Uterus (tissue), 4 donors: ENCODE measurements at places on chromosomes 5 and 9. TPM values are rescaled to one million over a fixed set of nuclear protein-coding genes. Genes with fewer than 3 reads are reported as not detected.

Gene SPATA9
- 0.34 TPM for total RNA-seq

Gene DMRT3
- 9.1 TPM for total RNA-seq

Gene PDZD2
- 6.2 TPM for total RNA-seq

Gene ADGRD2
- total RNA-seq = not detected

Gene C9orf50
- total RNA-seq = 0.35 TPM

GRCh38 chr9:136264031-136264430 is 18.4 kb upstream of the QSOX2 start:
- no peaks in the 10 kb centered on the region for H3K36me3 ChIP-seq
- no peaks in the 10 kb centered on the region for H3K27me3 ChIP-seq
- no peaks in the 10 kb centered on the region for H3K4me1 ChIP-seq
- DNase-seq = no peak
- H3K27ac ChIP-seq = no peak overlapping the region

- no peak for DNase-seq
- H3K27ac ChIP-seq = no peak overlapping the region
Measured at GRCh38 chr9:126403397-126403796, 76.8 kb downstream of the MVB12B start.

- no peaks in the 10 kb centered on the region for H3K36me3 ChIP-seq
- no peak for DNase-seq
- H3K4me3 ChIP-seq = no peak overlapping the region
- peak overlapping the region; percentile 40 for H3K27ac ChIP-seq
- no peaks in the 10 kb centered on the region for H3K4me1 ChIP-seq
Measured at GRCh38 chr5:58921159-58921558, 338.3 kb downstream of the RAB3C start.

DNA sequence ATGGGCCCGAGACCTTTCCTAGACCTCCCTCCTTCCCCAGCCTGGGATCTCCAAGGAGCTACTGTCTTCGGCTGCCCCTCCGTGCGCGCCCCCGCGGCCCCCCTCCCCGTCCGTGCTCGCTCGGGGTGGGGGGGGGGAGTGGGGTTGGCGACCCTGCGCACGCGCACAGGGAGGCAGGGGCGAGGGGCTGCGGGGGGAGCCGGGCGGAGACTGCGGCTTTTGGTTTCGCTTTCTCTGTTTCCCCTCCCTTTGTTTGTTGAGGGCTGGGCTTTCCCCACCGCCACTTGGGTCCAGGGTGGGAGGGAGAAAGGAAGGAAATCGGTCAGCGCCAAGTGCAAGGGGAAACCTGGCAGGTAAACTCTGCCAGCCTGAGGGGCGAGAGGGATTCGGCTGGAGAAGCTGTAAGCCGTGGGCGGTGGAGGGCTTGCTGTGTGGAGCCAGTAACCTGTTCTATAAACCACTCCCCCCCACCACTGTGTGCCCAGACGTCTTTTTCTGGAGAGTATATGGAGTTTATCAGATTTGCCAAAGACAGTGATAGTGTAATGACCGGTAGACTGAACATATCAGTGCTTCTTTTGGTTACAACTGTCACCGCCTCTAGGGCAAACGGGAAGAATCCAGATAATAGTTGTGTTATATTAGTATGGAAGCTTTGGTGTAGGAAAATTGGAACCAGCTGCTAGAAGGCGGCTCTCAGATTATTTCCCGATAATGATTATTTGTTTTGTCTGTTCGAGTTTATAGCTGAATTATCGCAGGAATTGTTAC is 684 bp downstream of the DNAJA1 start:
- H3K4me3 ChIP-seq = peak overlapping the region; percentile 96
- H3K36me3 ChIP-seq = no peaks in the 10 kb centered on the region
- peak; percentile 57 for DNase-seq
- H3K27me3 ChIP-seq = no peaks in the 10 kb centered on the region
- no peaks in the 10 kb centered on the region for H3K4me1 ChIP-seq
- H3K27ac ChIP-seq = peak overlapping the region; percentile 99

DNA sequence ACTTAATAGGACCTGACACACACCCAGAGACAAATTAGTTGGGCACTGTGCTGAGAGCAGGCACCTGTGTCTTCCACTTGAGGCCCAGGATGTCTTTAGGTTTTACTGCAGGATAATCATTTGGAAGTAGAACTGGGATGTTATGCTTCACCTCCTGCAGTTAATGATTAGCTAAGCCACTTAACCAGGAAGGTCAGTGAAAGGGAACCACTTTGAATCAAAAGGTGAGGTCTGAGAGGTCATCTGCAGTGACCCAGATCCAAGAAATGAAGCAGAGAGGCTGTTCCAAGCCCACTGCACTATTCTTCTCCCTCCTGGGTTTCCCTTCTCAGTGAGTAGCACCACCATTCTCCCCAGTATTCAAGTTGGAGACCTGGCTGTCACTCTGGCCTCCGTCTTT is 110.5 kb downstream of the SNX18 start:
- H3K36me3 ChIP-seq = no peaks in the 10 kb centered on the region

DNA sequence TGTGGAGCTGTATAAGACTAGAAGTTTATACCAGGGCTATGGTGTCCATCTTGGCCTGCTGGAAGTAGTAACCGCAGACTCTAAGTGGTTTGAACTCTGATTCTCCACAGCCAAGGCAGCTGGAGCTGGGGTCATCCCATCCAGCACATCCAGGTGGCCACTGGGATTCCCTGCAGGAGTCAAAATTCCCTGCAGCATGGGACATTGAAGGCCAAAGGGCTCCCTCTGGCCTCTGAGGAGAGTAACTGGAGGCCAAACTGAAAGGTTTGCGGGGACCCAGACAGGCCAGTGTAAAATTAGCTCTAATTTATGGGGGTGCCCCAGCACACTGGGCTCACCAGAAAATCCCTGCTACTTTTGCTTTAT is 12.2 kb upstream of the PRXL2C start:
- H3K27ac ChIP-seq = no peak overlapping the region
- H3K36me3 ChIP-seq = no peaks in the 10 kb centered on the region
- no peaks in the 10 kb centered on the region for H3K27me3 ChIP-seq
- no peaks in the 10 kb centered on the region for H3K4me1 ChIP-seq
- no peak overlapping the region for H3K4me3 ChIP-seq

DNA sequence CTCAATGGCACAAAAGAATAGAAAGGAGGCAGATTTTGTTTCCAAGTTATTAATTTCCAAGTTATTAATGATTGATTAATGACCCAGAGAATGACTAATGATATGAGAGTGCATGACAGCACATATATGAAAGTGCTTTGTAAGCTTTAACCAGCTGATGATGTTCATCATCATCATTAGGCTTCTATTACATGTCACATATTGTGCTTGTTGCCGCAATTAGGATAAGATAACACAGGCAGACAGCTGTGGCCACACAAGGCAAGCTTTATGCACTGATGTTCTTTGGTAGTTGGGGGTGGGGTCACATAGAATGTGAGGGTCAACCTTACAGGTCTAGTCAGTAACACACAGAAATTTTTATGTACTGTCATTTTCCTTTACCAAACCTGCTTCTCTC is 219.7 kb downstream of the TRPM3 start:
- H3K36me3 ChIP-seq = no peaks in the 10 kb centered on the region
- DNase-seq = no peak
- H3K4me3 ChIP-seq = no peak overlapping the region
- no peak overlapping the region for H3K27ac ChIP-seq
- H3K4me1 ChIP-seq = no peaks in the 10 kb centered on the region
- no peaks in the 10 kb centered on the region for H3K27me3 ChIP-seq

GRCh38 chr5:305459-305858 is 16.1 kb upstream of the AHRR start:
- no peak overlapping the region for H3K27ac ChIP-seq
- no peaks in the 10 kb centered on the region for H3K36me3 ChIP-seq
- H3K4me1 ChIP-seq = no peaks in the 10 kb centered on the region
- DNase-seq = no peak
- H3K27me3 ChIP-seq = no peaks in the 10 kb centered on the region

DNA sequence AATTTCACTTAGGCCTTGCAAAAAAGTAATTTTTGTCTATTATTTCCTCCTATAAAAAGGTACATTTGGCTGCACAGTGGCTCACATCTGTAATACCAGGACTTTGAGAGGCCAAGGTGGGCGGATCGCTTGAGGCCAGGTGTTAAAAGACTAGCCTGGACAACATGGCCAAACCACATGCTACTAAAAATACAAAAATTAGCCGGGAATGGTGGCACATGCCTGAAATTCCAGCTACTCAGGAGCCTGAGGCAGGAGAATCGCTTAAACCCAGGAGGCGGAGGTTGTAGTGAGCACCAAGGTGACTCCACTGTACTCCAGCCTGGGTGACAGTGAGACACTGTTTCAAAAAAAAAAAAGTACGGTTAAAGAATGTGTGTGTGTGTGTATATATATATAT is 15.7 kb downstream of the NUP155 start:
- no peaks in the 10 kb centered on the region for H3K27me3 ChIP-seq
- H3K4me3 ChIP-seq = no peak overlapping the region
- no peak overlapping the region for H3K27ac ChIP-seq
- no peak for DNase-seq
- H3K36me3 ChIP-seq = no peaks in the 10 kb centered on the region

DNA sequence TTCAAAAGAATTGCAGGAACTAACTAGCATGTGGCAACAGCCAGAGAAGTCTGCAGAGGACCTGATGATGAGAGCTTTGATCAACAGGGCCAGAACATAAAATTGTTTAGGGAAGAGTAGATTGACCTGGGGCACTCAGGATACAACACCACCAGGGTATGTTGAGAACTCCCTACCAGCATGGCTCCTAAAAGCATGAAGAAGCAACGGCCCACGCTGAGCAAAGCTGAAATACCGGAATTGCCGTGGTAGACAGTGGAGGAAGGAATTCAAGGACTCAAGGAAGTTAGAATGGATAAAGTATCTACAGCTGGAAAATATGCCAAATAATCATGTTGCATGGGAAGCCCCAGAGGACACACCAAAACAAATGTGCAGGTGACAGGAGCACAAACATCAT is 31.6 kb downstream of the DROSHA start:
- H3K36me3 ChIP-seq = no peaks in the 10 kb centered on the region
- H3K4me3 ChIP-seq = no peak overlapping the region
- H3K27me3 ChIP-seq = no peaks in the 10 kb centered on the region
- H3K4me1 ChIP-seq = no peaks in the 10 kb centered on the region

- no peaks in the 10 kb centered on the region for H3K36me3 ChIP-seq
- no peaks in the 10 kb centered on the region for H3K27me3 ChIP-seq
- no peak overlapping the region for H3K4me3 ChIP-seq
- no peak for DNase-seq
Measured at GRCh38 chr9:87667164-87667738, 58.7 kb upstream of the CTSL start.
